NCI-H460 (cell line): ENCODE measurements at places on chromosomes 5 and 9.

DNA sequence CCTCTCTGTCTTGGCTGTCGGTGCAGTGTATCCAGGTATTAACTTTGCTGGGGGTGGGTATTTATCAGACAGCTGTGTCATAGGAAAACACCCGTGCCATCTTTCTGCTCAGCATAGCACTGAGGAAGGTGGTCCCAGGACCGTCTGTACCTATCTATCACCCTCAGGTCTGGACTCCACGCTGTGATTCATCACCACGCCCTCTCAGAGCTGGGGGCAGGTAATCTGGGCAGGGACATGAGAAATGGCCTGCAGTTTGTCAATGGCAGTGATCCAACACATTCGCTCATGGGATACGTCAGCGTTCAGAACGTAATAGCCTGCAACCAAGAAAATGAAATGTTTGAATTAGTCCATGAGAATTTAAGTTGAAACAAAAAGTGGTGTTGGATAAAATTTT lies 151.6 kb upstream of the MAP1B start:
- DNase-seq, result no peak

DNA sequence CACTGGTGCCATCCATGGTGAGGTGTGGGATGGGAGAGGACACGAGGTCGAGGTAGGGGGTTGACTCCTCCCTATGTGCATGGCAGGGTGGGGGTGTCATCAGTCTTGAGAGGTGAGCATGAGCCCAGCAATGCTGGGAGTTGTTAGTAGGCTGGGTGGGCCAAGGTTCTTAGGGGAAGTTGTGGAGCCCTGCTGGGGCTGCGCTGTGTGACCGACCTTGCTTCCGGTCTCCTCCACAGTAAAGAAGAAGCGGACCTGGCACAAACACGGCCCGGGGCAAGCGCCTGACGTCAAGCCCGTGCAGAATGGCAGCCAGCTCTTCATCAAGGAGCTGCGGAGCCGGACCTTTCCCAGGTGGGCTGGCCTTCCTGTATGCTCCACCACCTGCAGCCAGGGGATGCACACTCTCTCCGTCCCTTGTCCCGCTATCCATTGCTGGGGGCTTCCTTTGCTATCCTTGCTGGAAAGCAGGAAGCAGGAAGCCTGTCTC lies 59.8 kb downstream of the PHF2 start:
- DNase-seq, result no peak

DNA sequence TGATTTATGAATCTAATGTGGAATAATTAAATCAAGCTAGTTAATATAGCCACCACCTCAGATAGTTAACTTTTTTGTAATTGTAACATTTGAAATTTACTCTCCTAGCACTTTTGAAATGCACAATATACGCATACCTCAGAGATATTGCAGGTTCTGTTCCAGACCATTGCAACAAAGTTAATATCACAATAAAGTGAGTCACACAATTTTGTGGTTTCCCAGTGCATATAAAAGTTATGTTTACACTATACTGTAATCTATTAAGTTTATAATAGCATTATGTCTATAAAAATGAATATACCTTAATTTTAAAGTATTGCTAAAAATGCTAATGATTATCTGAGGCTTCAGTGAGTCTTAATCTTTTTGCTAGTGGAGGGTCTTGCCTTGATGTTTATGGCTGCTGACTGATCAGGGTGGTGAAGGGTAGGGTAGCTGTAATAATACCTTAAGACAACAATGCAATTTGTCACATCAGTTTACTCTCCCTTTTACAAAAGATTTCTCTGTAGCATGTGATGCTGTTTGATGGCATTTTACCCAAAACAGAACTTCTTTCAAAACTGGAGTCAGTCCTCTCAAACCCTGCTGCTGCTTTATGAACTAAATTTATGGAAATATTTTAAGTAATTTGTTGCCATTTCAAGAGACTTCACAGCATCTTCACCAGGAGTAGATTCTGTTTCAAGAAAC lies 235.1 kb upstream of the ADAMTSL1 start:
- DNase-seq, result peak; percentile 15

- DNase-seq, result no peak
These were observed 163.7 kb upstream of the ELL2 start for GRCh38 chr5:96125231-96125891.

DNA sequence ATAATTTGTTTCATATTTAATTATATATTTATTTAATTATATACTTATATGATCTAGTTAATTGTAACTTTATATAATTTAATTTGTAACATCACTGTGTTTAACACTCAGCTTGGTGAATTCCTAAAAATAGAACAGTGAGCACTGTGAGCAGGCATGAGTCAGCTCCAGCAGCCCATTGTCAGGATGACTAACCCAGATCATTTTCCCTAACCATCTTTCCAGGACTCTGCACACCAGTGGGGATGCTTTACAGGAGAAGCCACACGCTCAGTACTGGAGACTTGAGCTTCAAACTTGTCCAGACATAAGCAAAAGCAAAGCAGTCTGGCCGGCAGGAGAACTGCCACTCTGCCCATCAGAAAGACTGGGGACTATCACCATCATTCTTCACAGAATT lies 446.2 kb upstream of the TRPC7 start:
- peak; percentile 66 for DNase-seq

DNA sequence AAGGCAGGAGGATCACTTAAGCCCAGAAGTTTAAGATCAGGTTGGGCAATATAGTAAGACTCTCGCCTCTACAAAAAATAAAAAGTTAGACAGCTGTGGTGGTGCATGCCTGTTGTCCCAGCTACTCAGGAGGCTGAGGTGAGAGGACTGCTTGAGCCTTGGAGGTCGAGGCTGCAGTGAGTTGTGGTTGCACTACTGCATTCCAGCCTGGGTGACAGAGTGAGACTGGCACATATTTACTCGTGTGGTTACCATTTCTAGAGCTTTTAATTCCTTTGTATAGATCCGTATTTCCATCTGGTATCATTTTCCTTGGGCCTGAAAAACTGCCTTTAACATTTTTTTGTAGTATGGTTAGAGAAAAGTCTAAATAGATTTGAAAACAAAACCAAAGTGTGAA lies 7.8 kb downstream of the IL6ST start:
- no peak for DNase-seq

DNA sequence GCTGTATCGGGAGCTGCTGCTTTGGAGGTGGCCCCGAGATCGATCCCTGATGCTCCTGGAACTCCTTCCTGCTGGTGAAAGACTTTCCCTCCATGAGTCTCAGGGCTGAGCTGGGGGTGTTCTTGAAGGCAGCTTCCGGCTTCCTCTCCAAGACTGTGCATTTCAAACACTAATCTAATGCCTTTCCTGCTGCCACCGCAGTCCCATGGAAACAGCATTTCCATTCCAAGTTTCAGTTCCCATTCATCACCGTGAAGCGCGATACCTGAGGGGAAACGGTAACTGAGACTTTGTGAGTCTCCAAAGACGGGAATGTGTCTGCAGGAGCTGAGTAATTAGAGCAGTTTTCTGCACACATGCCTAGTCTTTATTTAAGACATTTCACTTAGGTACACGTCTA lies 230.1 kb downstream of the PAX5 start:
- DNase-seq, result no peak

- DNase-seq, result no peak
These were observed 3.7 kb downstream of the DTWD2 start for GRCh38 chr5:118984602-118985001.

DNA sequence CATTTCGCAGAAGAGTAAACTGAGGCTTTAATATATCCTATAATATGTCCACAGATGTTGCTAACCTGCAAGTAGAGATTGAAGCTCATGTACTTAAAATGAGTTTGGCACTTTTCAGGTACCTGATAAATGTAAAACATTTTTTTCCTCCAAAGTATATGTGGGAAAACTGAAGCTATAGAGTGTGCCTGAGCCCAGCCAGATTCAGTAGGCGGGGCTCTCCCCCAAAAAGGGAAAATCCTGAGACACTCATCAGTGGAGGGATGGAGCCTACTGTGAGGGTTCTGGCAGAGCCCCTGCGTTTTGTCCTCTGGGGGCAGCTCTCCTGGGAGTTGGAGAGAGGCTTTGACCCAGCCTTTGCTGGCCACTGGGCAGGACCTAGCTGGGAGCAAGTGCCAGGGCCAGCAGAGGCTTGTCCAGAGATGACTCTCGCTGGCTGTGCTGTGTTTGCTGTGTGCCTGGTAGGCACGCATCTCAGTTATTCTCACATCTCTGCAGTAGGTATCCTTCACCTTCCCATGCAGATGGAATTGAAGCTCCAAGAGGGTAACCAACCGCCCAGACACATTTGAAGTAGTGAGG lies 81.1 kb upstream of the SPRY4 start:
- no peak for DNase-seq

GRCh38 chr5:149990518-149991376 lies 9.7 kb downstream of the TIGD6 start:
- peak; percentile 79 for DNase-seq

DNA sequence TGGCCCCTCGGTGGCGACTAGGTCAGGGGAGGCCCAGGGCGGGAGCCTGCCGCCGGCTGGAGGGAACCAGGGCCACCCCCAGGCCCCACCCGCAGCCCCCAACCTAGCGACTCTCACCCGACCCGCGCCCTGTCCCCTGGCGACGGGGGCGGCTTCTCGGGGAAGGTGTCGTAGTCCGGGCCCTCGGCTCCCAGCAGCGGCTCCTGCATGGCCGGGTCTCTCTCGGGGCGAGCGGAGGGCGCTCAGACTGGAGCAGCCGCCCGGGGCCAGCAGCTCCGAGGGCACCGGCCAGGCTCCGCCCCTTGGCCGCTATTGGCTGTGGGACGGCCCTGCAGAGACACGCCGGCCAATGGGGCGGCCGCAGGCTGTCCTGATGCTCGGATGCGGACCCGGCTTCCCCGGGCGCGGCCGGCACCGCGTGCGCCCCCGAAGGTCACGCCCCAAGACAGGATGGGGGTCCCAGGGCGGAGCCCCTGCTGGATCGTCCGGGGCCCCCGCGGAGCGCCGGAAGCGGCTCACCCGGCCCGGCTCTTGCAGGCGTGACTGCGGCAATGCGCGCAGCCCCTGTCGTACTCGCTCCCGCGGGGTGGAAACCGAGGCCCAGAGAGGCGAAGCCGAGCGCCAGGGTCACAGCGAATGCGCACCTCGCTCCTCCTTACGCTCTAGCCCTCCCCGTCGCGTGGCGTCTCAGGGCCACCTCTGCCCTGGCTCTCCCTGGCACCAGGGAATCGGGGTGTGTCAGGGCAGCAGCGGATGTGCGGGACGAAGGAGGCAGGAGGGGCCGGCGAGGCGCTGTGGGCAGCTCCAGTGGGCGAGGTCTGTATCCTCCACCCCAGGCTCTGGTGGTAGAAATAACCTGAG lies at the start of gene SLC2A6:
Gene SLC2A6, minus strand, starts transcription at position 249 of the 861 bp plus-strand sequence. Its CDS starts 40 bp downstream, at position 209.
- peak; percentile 77 for DNase-seq

- peak; percentile 63 for DNase-seq
These were observed 88.5 kb downstream of the SUSD1 start for GRCh38 chr9:112086627-112087026.

DNA sequence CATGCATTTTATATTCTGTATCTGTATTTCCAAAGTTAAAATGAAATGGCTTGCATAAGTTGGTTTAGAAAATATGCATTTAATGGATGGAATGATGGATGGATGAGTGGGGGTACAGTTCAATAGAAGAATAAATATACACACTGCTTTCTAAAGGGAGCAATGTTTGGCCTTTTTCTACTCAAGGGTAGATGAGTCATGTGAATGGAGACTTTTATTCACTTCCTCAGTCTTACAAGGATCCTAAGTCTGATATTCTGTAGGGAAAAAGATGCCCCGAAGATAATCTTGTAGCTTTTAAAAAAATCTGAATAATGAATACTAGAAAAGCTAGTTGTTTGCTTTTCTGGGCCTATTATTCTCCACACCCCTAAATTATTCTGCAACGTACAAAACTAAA lies 2112.1 kb downstream of the MAT2B start:
- DNase-seq, result no peak

- DNase-seq, result peak; percentile 61
These were observed 29.9 kb upstream of the OBP2B start for GRCh38 chr9:133238851-133239532.

- DNase-seq, result no peak
These were observed 22.0 kb upstream of the TEK start for GRCh38 chr9:27086818-27087680.

DNA sequence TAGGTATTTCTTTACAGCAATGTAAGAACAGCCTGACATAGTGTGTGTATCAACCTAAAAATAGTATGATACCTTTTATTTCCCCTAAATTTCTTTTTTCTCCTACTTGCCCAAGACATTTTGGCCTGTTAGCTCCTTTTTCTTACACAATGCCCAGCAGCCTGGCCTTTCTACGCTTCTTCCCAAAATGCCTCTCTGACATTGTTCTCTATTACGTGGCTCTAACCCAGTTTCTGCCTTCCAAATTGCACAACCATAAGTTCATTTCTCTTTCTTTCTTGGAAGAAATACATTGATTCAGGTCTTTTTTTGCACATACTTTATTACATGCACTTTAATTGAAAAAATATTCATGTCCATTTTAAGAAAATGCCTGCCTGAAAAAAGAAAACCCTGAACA lies 408.2 kb downstream of the PRR16 start:
- no peak for DNase-seq

DNA sequence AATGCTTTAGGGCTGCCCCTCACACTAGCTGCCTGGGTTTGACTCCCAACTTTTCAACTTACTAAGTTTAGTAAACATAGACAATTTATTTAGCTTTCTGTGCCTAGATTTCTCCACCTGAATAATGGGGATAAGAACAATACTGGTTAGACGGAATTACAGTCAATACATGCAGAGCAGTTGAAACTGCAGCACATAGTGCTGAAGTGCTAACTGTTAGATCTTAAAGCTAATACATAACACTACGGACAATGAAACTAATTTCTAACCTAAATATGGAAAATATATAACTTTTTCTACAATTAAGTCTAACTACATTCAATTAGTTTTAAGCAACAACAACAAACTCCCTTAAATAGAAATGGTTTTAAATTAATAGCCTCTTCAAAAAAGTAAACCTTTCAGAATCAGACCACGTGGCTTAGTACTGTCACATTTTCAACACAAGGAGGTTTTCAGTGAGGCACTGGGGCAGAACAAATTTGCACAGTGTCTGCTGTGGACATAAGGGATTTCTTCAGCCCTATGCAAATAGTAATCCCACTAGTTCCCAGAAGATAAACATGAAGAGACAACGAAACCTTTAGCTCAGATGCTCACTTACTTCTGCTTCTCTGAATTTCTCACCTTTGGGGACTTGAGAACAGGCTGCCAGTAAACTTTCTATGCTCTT lies 293.4 kb downstream of the EDIL3 start:
- no peak for DNase-seq

- no peak for DNase-seq
These were observed 76.8 kb upstream of the SH3PXD2B start for GRCh38 chr5:172530878-172531703.

- no peak for DNase-seq
These were observed 14.1 kb upstream of the OR2S2 start for GRCh38 chr9:35972093-35972492.

- no peak for DNase-seq
These were observed 413.8 kb upstream of the CD180 start for GRCh38 chr5:67610186-67610912.

GRCh38 chr5:151264113-151264512 lies 11.1 kb downstream of the GM2A start:
- no peak for DNase-seq

DNA sequence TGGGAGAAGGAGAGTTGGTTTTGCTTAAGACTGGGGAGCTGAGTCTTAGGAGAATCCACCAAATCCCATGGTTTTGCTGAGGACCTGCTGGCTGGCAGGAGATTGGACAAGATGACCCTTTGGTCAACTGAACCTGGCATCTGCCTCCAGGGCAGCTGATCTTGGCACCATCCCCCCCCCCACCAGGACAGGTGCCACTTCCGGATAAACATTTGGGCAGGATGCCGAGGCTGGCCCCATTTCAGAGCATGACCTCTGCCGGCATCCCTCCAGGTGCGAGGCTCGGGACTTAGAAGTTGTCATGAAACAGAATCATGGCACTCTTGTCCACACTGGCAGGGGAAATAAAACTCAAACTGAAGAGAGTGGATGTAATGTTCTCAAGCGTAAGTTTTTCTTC lies 165.6 kb downstream of the MACROH2A1 start:
- DNase-seq, result no peak
